NCI-H748 treated with DMSO at 0.1 percent for 48 hours (cell line): ENCODE measurements at places on chromosomes 6 and 20.

DNA sequence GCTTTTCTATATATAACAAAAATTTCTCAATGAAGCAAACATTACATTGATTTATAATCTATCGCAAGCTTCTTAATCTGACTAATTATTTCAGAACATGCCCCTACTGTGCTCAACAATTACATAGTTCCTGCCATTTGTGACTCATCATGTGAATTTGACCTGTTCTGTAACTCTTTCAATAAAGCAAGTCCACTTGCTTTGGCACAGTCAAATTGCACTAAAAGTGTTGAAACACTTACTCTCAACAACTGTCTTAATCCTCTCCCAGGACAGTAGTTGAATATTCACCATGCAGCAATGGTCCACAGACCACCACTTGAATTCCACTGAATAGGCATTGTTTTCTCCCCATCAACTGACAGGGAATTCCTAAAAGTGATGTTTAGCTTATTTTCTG, 67.7 kb upstream of the SPTLC3 start:
- no peak for DNase-seq

DNA sequence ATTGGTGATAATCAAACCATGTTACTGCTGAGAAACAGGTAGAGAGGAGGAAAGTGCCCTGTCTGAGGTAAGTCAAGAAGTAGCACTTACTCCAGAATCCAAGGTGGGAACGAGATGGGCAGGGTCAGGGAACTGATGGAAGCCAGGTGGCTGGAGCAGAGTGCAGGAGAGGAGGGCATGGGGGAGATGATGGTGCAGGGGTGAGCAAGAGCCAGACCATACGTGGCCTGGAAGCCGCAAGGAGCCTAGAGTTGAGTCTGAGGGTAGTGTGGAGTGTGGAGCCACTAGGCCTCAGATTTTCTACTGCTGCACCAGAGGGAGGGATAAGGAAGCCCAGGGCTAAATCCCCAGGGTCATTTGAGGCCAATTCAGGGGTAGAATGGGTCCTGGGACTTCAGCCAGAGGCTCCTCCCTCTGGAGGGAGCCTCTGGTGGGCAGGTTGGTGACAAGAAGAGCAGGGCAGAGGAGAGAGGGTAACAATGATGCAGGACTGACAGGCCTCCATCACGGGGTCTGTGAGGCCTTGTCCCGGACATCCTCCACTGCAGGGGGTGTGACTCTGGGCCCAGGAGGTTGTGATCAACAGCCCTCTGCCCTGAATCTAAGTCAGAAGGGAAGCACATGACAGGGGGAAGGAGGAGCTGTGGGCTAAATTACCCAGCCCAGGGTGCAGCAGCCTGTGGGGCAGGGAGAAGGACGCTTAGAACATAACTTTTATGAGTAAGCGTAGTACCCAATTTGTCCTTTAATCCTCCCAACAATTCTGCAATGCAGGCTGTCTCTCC, 28.7 kb downstream of the COX4I2 start:
- DNase-seq: no peak

- DNase-seq: peak; percentile 66
Observed at GRCh38 chr20:18506744-18507143, 996 bp upstream of the SEC23B start.

GRCh38 chr6:16397623-16398022, 159.2 kb downstream of the GMPR start:
- DNase-seq: no peak

DNA sequence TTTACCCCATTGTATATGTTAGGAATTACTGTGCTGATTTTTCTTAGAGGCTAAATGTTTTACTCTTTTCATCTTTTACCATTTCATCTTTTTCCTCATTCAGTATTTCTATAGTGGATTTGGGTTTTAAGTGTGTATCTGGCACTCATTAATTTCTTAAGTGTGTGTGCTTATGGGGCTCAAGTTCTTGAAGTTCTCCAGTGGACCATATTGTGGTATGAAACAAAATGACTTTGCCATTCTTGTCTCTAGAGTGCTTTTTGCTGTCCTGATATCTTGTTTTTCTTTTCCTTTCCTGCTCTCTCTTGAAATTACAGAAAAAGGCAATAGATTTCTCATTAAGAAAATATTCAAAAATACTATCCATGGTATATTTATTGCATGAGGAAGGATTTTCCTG, 123.1 kb downstream of the ARID1B start:
- DNase-seq: no peak

DNA sequence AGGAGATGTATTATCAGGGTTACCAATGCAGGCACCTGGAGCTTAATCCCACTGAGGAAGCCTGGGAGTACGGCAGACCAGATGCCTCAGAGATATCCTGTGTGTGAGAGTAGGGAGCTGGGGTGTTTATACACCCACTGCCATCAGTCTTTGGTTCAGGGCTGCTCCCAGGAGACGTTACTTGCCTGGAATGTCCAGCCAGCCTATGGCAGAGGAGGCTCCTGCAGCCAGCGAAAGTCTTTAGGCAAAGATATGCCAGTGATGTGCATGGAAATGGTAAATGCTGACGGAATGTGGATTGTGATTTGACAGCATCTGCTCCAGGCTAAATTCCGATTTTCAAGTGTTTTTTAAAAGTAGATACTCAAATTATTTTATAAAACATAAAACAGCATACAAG, 282.0 kb downstream of the BTBD3 start:
- DNase-seq: no peak

DNA sequence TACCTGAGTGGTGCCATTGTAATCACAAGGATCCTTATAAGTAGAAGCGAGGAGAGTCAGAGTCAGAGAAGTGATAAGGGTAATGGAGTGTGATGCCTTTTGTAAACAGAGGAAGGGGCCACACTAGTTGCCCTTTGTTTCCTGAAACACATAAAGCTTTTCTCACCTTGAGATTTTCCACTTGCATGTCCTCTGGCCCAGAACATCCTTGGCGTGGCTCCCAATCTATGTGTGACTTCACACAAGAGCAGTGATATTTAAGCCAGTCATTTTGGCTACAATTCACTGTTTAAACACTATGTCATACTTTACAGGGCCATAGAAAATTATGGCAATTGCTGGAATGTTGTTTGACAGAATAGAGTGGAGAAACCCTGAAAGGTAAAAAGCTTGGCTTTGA, 121.2 kb upstream of the BTN3A2 start:
- DNase-seq: no peak

DNA sequence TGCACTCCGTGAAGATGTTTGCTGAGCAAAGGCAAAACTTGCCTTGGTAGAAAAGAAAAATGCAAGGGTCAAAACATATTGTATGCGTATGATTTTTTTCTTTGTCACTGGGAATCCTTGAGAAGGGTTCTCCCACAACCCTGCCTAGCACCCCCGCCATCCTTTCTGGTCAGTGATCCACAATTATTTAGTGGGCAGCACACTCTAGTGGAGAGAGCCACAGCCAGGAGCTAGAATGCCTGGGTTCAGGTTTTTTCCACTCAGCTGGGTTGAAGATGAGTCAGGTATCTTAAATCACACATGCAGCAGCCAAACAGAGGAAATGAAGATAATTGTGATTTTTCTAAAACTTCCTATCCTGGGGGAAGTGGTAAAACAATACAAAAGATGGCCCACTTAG, 243.1 kb downstream of the PKHD1 start:
- DNase-seq: no peak

GRCh38 chr6:139439349-139439748, 64.9 kb upstream of the CITED2 start:
- DNase-seq: no peak

- DNase-seq: no peak
Observed at GRCh38 chr20:61253640-61254511, 1.8 kb downstream of the CDH4 start.

GRCh38 chr6:7468382-7469081, 72.9 kb upstream of the DSP start:
- no peak for DNase-seq

GRCh38 chr20:33400812-33401183, 521 bp downstream of the CDK5RAP1 start:
- peak; percentile 4 for DNase-seq

GRCh38 chr6:35357677-35358076, 15.3 kb downstream of the PPARD start:
- no peak for DNase-seq

DNA sequence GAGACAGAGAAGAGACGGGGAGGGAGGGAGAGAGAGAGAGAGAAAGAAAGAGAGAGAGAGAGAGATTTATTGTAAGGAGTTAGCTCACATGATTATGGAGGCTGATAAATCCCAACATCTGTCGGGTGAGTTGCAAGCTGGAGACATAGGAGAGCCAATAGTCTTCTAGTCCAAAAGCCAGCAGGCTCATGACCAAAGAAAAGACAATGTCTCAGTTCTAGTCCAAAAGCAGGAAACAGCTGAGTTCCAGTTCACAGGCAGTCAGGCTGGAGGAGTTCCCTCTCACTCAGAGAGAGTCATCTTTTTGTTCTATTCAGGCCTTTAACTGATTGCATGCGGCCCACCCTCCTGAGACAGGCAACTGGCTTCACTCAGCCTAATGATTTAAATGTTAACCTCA, 416.6 kb downstream of the PREX1 start:
- DNase-seq: no peak

GRCh38 chr6:18245642-18246041, 18.7 kb downstream of the DEK start:
- DNase-seq: no peak

DNA sequence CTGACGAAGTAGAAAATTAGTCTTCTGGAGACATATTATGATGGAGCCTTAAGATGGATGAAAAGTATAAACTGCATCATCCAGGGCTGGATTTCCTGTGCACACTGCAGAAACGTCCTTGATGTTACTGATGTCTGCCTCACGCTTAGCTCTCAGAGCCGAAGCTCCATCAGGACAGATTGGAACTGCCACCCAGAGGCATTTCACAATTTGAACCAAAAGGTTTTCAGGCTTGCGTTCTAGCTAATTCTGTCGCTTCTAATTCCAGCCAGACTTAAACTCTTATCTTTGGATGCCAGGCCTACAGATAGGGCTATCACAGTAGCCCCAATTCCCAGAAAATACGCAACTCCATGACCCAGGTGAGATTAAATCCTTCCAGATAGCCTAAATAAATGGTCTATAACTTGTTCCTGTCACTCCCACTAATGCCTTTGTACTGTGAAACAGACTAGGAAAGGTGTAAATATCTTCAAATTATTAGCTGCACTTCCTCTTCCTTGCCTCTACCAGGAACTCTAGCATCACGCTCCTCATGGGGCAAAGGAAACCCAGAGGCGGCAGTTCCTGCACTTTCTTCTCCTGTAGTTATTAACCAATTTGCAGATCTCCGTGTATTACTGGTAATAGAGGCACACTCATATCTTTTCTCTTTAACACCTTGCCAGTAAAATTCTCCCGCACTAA, 634.6 kb downstream of the PRKN start:
- no peak for DNase-seq

- no peak for DNase-seq
Observed at GRCh38 chr6:149544646-149545257, 1.1 kb downstream of the PPIL4 start.

- no peak for DNase-seq
Observed at GRCh38 chr6:41785254-41785653, 2.2 kb upstream of the TOMM6 start.

DNA sequence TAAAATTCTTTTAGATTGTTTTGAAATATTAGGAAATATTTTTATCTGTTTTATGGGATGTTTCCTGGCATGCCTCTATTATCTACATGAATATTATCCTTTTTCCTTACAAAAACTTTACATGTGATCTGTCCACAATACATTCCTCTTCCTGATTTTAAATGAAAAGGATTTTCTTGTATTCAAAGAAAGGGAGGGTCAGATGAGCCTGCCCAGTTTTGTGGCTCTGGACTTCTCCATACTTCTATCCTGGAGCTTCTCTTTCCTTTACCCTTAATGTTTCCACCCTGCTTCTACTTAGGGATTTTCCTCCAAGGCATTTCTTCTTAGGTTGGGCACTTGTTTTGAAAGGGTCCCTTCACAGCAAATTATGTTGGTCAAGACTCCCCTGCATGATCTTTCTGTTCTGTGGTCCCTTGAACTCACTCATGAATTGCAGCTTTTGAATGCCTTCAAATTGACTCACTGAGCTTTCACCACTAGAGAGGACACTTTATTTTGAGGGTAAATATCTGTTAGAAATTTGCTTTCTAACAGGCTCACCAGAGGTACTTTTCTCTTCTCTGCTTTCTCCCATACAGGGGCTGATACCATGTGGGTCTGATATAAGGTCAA, 104.9 kb downstream of the CENPW start:
- no peak for DNase-seq

DNA sequence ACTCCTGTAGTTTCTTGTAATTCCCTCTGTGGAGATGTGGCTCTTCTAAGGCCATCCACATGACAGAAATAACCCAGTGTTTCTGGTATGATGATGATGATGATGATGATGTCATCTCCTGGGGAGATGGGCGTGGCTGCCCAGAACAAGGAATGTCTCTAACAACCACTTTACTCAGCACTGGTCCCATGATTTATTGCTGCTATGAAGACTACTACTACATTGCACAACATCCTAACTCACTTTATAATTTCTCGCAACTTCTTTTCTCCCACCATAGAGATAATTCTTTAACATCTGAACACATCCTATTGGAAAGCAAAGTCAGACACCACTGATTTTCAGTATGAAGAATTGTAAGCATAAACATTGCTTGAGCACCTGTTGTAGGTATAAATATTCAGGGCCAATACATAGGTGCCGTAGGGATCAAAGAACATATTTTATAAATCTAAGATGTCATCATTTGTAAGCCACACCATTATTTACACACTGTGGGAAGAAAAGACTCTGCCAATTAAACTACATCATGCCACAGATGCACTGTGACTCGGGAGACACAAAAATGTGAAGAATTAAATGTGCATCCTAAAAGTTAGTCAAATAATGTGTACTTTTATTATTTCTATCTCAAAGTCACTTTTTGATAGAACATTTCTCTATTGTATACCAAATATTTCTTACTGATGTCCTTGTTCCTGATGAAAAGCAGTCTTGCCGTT, 6.4 kb downstream of the TPMT start:
- no peak for DNase-seq

DNA sequence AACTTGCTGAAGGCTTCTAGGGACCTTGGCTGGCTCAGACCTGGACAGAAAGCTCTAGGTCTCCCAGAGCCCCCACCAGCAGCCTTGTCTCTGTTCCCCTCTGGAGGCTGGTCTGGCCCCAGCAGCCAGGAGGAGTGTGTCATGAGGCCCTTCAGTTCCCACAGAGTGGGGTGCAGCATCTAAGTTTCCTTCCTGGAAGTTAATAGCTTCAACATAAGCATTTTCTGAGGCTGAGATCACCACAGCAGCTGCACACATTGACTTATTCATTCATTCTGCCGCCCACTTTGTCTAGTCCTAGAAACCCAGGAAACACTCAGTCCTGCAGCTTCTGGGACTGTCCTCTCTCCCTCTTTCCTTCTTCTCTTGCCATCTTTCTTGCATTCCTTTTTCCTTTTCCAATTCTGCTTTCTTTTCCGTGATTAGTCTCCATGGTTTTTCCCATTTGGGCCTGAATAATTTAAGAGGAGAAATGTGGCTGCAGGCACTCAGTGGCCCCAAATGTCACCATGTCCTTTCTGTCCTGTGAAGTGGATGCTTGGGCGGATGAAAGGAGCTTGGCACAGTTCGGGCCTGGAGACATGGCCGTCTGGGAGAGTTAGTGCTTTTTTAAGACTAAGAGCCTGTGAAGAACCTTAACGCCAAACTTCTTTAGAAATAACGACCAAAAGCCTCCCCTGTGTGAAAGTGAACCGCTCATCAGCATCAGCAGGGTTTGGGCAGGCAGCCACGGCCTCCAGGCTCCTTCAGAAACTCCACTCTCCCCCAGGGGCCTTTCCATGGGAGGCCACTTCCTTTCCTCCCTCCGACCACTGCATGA, 31.0 kb upstream of the PCMTD2 start:
- DNase-seq: no peak
